Sigmoid colon (tissue), 7 donors: ENCODE measurements at places on chromosomes 2 and 18. TPM values are rescaled to one million over a fixed set of nuclear protein-coding genes. Genes with fewer than 3 reads are reported as not detected.

DNA sequence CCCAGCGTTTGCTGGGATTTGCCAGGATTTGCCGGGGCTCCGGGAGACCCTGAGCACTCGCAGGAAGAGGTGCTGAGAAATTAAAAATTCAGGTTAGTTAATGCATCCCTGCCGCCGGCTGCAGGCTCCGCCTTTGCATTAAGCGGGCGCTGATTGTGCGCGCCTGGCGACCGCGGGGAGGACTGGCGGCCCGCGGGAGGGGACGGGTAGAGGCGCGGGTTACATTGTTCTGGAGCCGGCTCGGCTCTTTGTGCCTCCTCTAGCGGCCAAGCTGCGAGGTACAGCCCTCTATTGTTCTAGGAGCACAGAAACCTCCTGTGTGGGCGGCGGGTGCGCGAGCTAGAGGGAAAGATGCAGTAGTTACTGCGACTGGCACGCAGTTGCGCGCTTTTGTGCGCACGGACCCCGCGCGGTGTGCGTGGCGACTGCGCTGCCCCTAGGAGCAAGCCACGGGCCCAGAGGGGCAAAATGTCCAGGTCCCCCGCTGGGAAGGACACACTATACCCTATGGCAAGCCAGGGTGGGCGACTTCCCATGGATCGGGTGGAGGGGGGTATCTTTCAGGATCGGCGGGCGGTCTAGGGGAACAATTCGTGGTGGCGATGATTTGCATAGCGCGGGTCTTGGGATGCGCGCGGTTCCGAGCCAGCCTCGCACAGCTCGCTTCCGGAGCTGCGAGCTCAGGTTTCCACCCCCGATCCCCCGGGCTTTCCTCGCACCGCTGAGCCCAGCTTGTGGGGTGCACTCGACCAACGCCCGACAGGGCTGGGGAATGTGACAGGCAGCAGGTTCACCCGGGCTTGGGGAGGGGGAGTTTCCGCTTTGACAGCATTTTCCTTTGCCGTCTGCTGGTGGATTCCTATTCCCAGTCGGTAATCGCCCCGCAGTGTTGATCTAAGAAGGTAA lies 2.8 kb downstream of the ONECUT2 start:
- no peak for DNase-seq
- no peak overlapping the region for H3K27ac ChIP-seq
- peaks cover 70% of the 10 kb centered on the region for H3K27me3 ChIP-seq
- H3K4me1 ChIP-seq, result peaks cover 70% of the 10 kb centered on the region

TXNDC2 gene
- total RNA-seq, result not detected

GNLY gene
- total RNA-seq, result not detected

DNA sequence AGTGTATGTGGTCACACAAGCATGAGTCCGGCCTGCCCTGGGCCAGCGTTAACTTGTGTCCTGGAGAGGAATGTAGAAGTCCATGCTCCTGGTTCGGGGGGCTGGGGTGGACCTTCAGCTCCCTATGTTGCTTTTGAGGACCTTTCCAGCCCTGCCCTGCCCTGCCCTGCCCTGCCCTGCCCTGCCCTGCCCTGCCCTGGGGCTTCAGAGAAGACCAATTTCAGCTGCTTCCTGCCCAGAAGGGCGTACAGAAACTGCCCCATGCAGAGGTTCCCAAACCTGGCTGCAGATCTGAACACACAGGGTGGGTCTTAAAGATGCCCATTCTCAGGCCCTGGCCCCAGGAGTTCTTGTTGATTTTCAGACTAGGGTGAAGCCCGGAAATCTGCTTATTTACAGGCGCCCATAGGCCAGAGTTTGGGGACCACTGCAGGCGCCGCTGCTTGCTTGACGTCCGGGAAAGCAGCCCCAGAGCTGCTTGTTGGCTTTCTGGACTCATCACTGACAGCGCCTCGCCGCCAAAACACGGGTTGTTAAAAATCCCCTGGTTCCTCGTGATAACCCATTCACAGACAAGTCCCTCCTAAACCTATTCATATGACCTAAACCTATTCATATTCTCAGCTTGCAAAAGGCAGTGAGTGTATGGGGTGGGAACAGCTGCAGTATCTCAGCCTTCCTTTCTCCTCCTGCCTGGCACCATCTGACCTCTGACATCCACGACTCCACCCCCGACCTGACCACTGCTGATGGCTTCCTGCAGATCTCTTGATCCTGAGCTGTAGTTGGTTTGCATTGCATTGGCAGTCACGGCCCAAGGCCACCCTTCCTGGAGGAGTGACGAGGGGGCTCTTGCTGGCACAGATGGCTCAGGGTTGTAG lies 198.3 kb downstream of the GLI2 start:
- no peaks in the 10 kb centered on the region for H3K4me1 ChIP-seq
- H3K4me3 ChIP-seq, result no peak overlapping the region
- no peak for DNase-seq

GRCh38 chr2:26687328-26687727 lies 5.2 kb upstream of the KCNK3 start:
- no peak for DNase-seq
- no peak overlapping the region for H3K4me3 ChIP-seq
- H3K27ac ChIP-seq, result no peak overlapping the region
- H3K27me3 ChIP-seq, result no peaks in the 10 kb centered on the region

DNA sequence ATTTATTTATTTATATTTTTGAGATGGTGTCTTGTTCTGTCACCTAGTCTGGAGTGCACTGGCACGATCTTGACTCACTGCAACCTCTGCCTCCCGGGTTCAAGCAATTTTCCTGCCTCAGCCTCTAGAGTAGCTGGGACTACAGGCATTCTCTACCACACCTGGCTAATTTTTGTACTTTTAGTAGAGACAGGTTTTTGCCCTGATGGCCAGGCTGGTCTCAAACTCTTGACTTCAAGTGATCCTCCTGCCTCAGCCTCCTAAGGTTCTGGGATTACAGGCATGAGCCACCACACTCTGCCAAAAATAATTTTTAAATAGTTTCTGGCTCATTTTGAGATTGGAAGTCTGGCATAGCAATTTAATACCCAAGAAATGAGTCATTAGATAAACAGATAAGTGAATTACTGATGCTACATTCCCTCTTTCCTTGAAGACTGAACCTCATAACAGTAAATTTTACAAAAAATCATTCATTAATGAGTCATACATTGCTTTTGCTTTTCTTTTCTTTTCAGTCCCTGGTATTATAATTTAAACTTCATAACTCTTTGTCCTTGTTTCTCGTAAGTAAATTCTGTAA lies 881.6 kb upstream of the PIK3C3 start:
- no peaks in the 10 kb centered on the region for H3K36me3 ChIP-seq
- no peak overlapping the region for H3K4me3 ChIP-seq
- no peaks in the 10 kb centered on the region for H3K4me1 ChIP-seq

LYG2 gene
- total RNA-seq, result not detected

DNA sequence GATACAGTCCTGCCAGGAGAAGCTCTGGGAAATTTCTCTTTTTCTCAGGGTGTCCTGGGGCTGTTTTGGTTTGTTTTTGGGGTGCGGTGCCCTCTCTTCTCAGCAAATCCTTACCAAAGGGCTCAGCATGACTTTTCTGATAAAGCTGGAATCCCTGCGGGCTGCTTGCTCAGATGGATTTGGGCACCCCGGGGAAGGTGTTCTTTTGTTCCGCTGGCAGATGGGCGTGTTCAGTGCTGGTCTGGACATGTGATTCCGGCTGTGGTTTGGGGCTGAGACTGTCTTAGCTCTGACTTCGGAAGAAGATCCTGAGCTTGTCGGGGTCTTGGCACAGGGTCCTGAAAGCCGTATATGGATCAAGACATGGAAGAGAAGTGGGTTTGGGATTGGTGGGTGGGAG lies 134.2 kb upstream of the SPRED2 start:
- H3K4me1 ChIP-seq, result no peaks in the 10 kb centered on the region
- no peaks in the 10 kb centered on the region for H3K27me3 ChIP-seq
- no peak for DNase-seq
- no peak overlapping the region for H3K4me3 ChIP-seq
- no peak overlapping the region for H3K27ac ChIP-seq

DNA sequence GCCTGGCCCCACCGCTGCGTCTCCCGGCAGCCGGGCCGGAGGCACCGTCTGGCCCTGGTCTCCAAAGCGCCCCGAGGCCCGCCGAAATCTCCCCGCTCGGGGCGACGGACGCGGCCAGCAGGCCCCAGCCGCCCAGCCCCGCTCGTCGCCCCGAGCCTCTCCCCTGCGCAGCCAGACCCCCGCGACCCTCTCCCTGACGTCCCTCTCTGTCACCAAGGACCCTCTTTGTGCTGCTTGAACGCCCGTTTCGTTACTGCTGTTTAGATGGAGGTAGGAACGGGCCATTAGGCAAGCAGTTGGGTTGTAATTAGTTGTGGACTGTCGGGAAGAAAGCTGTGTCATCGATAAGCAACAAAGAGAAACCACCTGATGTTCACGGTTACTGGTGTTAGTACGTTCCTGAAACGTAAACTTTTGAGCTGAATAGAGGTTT lies 686 bp downstream of the UBXN4 start:
- no peaks in the 10 kb centered on the region for H3K36me3 ChIP-seq
- peak overlapping the region; percentile 89 for H3K27ac ChIP-seq

- no peaks in the 10 kb centered on the region for H3K36me3 ChIP-seq
- DNase-seq, result peak; percentile 70
- H3K27ac ChIP-seq, result peak overlapping the region; percentile 43
- H3K27me3 ChIP-seq, result no peaks in the 10 kb centered on the region
Observed at GRCh38 chr2:152466980-152467676, 132.2 kb downstream of the FMNL2 start.

RASGRP3 gene
- 14.7 TPM for total RNA-seq

- no peaks in the 10 kb centered on the region for H3K4me1 ChIP-seq
- no peaks in the 10 kb centered on the region for H3K27me3 ChIP-seq
- H3K36me3 ChIP-seq, result no peaks in the 10 kb centered on the region
Observed at GRCh38 chr2:209917154-209917771, 85.2 kb upstream of the RPE start.

DNA sequence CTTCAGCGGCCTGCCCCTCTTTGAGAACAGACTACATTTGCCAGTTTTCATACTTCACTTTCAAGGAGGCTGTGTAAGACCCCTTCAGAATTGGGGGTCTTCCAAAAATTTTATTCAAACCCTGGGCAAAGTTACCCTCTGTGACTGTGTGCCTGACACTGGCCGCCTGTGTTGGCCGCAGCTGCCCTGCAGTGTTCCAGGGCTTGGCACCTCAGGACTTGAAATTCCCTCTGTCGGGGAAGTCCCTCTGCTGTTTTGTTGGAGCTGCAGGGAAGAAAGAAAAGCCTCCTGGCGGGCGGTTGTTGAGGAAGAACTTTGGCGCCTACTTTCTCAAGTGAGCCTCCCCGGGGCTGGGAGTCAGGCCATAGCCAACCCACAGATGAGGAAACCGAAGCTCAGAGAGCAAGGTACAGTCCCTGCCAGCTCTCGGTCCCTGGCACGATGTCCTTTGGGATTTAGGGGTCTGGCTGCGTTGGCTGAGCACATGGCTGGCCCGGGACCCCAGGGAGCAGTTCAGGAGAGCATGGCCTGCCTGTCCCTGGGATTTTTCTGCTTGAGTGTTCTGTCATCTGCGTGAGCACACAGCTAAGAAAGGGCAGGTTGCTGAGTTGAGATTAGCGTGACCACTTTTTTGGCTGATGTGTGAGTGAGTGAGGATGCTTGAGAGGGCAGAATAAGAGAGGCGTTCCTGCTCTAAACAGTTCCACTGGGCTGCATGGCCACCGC lies 17.9 kb upstream of the ASB1 start:
- H3K27ac ChIP-seq, result no peak overlapping the region
- no peaks in the 10 kb centered on the region for H3K4me1 ChIP-seq
- H3K36me3 ChIP-seq, result no peaks in the 10 kb centered on the region
- no peak for DNase-seq
- no peak overlapping the region for H3K4me3 ChIP-seq

CPO gene
- total RNA-seq, result 1.1 TPM

RAB6D gene
- total RNA-seq, result not detected

- H3K4me3 ChIP-seq, result no peak overlapping the region
- peaks cover 18% of the 10 kb centered on the region for H3K4me1 ChIP-seq
- no peak for DNase-seq
- H3K27ac ChIP-seq, result peak overlapping the region; percentile 46
Observed at GRCh38 chr2:7673853-7674252, 756.6 kb downstream of the RNF144A start.

GRCh38 chr18:49524951-49525350 lies 36.9 kb upstream of the LIPG start:
- no peaks in the 10 kb centered on the region for H3K4me1 ChIP-seq
- no peaks in the 10 kb centered on the region for H3K36me3 ChIP-seq
- no peak for DNase-seq
- no peak overlapping the region for H3K4me3 ChIP-seq
- H3K27ac ChIP-seq, result no peak overlapping the region

GRCh38 chr2:240463866-240464481 lies 28.5 kb downstream of the GPC1 start:
- no peaks in the 10 kb centered on the region for H3K27me3 ChIP-seq
- no peaks in the 10 kb centered on the region for H3K36me3 ChIP-seq
- peak; percentile 60 for DNase-seq
- no peak overlapping the region for H3K27ac ChIP-seq
- H3K4me1 ChIP-seq, result no peaks in the 10 kb centered on the region

GRCh38 chr2:111659361-111660333 lies 224.3 kb downstream of the ANAPC1 start:
- no peaks in the 10 kb centered on the region for H3K4me1 ChIP-seq
- H3K27ac ChIP-seq, result no peak overlapping the region
- no peak overlapping the region for H3K4me3 ChIP-seq

GRCh38 chr18:46581648-46582047 lies 75.4 kb downstream of the LOXHD1 start:
- no peaks in the 10 kb centered on the region for H3K36me3 ChIP-seq
- no peaks in the 10 kb centered on the region for H3K27me3 ChIP-seq
- DNase-seq, result no peak

GRCh38 chr2:72944804-72945449 lies 27.6 kb downstream of the EMX1 start:
- no peaks in the 10 kb centered on the region for H3K36me3 ChIP-seq
- no peak overlapping the region for H3K4me3 ChIP-seq
- no peak for DNase-seq
- H3K27ac ChIP-seq, result no peak overlapping the region
- H3K4me1 ChIP-seq, result no peaks in the 10 kb centered on the region
- no peaks in the 10 kb centered on the region for H3K27me3 ChIP-seq

- no peaks in the 10 kb centered on the region for H3K36me3 ChIP-seq
- peaks cover 23% of the 10 kb centered on the region for H3K4me1 ChIP-seq
- DNase-seq, result no peak
- no peak overlapping the region for H3K27ac ChIP-seq
- H3K4me3 ChIP-seq, result no peak overlapping the region
Observed at GRCh38 chr18:76260941-76261472, 234.0 kb downstream of the ZNF516 start.

GRCh38 chr2:3968736-3969135 lies 265.4 kb downstream of the DCDC2C start:
- no peaks in the 10 kb centered on the region for H3K36me3 ChIP-seq
- no peak overlapping the region for H3K4me3 ChIP-seq
- no peaks in the 10 kb centered on the region for H3K4me1 ChIP-seq
- no peak overlapping the region for H3K27ac ChIP-seq
- H3K27me3 ChIP-seq, result no peaks in the 10 kb centered on the region

DNA sequence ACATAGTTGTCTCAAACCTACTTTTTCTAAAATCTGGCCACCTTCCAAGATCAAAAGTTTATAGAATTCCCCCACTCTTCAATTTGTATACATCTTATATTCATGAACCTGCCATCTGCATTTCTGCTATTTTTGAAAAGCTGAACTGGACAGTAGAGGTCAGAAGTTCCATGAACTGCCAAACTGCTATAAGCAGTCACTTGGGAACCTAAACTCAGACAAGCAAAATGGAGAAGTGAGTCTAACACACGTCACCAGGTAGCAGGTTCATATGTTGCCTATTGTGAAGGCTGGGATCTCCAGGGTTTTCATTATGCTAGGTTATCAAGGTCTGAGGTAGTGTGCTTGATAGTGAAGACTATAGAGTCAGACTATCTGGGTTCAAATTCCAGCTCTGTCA lies 2.0 kb upstream of the MYO1B start:
- H3K4me1 ChIP-seq, result peaks cover 17% of the 10 kb centered on the region
- no peak overlapping the region for H3K27ac ChIP-seq
- H3K36me3 ChIP-seq, result no peaks in the 10 kb centered on the region
- peaks cover 22% of the 10 kb centered on the region for H3K27me3 ChIP-seq

ZNF804A gene
- total RNA-seq, result 0.28 TPM
